ENCODE measurements at places on chromosomes 3 and 15.
A peak's percentile ranks its signal among the peaks of the same experiment; 100 is the strongest.

- DNase-seq, result peak; percentile 51
Measured at GRCh38 chr3:99499235-99500158, 138.9 kb upstream of the COL8A1 start.

DNA sequence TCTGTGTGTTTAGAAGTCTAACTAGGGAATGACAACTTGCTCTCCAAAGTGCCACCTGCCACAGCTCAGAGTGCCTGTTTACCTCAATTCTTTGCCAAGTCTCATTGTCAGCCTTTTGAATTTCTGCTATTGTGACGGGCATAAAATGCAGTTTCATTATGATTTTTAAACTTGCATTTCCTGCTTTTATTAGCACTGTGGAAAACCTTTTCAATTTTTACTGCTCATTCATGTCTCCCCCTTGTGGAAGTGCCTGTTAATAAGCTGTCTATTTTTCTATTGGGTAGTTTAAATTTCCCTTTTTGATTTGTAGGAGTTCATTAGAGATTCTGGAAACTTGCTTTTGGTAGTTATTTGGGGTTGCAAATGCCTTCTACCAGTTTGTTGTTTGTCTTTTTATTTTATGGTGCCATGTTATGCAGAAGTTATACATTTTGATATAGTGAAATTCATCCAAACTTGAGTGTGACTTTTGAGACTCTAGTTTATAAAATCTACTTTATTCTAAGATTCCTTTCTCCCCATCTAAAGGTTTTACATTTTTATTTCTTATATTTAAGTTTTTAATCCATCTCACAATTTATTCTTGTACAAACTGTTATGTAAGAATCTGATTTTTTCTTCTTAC lies 53.9 kb upstream of the FRMD4B start:
- no peak for DNase-seq

DNA sequence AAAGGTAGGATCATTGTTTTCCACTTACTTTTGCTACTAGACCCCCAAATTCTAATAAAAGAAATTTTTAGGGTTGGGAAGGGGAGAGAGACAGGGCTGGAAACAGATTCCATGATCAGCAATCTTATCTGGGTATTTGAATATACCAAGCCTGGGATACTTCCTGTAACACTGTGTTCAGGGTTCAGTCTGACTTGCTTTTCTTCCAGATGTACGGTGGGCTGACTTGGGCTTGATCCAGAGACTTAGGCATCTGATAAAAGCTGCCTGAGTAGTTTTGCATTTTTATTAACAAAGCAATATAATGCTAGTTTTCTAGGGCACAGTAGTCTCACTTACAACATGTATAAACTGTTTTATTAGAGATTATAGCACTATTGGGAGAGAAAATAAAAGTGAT lies 49.2 kb downstream of the KCNMB2 start:
- no peak for DNase-seq

GRCh38 chr3:127180859-127181258 lies 12.1 kb upstream of the PRR23E start:
- DNase-seq, result no peak

DNA sequence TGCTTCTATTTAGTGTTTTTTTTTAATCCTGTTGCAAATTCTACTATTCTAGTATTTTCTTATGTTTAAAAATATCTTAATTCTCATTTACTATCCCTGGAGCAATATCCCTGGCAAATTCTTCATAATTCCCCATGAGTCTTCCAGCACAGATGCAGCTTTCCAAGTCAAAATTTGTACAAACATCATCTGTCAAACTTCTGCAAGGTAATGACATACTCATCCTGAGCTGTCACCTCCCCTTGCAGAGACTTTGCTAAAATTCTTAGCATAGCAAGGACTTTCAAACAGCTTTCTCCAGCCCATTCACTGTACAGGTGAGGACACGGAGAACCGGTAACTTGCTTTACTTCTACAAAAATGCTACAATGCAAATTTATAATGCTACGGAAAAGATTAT lies 28.6 kb upstream of the VGLL4 start:
- DNase-seq, result no peak

- no peak for DNase-seq
Measured at GRCh38 chr3:126137490-126138130, 42.8 kb downstream of the ALDH1L1 start.

DNA sequence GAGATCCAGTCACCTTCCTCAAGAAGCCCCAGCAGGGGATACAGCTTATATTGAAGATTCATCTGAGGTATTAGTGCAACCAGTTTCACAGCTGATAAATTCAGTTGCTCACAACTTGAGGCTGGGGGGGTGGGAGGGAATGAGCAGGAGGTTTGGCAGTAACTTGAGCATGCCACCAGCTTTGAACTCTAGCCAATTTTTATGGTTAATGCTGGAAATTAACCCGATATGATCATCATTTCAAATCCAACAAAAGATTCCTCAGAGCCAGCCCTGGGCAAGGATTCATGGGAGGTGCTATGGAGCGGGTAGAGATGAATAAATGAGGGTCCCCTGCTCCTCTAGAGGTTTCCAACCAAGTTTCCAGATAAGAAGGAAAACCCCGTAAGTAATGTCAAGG lies 73.1 kb upstream of the HES1 start:
- no peak for DNase-seq

- DNase-seq, result no peak
Measured at GRCh38 chr15:68258692-68259091, 18.9 kb upstream of the FEM1B start.

DNA sequence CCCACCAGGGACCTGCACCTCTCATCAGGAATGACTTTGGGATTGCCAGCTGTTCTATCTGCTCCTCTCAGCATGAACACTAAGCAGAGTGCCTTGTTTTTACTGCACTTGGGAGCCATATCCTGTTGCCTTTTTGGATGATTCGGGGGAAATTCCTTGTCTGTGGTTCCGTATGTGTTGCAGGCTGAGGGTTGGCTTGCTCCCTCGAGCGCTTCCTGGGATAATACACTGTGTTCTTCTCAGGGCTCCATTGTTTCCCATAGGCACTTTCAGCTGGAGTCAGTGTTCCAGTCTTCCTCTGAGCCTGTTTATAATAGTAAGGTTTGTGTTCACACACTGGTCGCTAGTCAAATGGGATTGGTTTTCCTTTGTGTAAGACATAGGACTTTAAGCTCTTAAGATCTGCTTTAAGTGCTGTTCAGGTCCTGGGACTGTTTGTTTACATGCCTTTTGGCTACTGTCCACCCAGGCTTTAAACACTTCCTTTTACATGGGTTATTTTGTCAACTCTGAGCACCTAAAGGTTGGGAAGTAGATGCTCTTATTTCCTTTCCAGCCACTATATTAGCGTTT lies 23.4 kb downstream of the BOC start:
- no peak for DNase-seq

GRCh38 chr3:136193278-136194054 lies 2.7 kb downstream of the MSL2 start:
- DNase-seq, result no peak

- no peak for DNase-seq
Measured at GRCh38 chr3:141769221-141769894, 6.2 kb downstream of the GRK7 start.

- no peak for DNase-seq
Measured at GRCh38 chr3:85554153-85554552, 595.4 kb downstream of the CADM2 start.

GRCh38 chr15:77496715-77497109 lies 76.0 kb downstream of the HMG20A start:
- DNase-seq, result peak; percentile 63

GRCh38 chr3:176041812-176042211 lies 1155.5 kb downstream of the TBL1XR1 start:
- no peak for DNase-seq

- no peak for DNase-seq
Measured at GRCh38 chr3:44237665-44238064, 4.0 kb upstream of the TOPAZ1 start.

GRCh38 chr3:112002096-112002971 lies 3.6 kb downstream of the TAGLN3 start:
- DNase-seq, result no peak

DNA sequence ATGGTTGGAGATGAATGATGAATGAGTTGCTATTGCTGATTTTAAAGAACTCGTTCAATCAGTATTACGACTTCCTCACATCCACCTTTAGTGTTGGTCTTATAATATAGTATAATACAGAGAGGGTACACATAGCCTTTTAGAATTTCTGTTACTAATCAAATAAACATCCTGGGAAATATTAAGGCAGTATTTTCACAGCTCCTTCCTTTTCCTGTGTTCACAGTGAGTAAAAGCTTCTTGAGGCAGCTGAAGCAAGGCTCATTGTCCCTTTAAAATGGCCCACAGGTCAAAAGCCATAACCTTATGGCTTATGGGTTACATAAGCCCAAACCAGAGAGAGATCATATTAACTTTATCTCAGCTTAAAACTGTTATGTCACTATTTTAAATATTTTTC lies 1.3 kb upstream of the BTLA start:
- DNase-seq, result no peak

DNA sequence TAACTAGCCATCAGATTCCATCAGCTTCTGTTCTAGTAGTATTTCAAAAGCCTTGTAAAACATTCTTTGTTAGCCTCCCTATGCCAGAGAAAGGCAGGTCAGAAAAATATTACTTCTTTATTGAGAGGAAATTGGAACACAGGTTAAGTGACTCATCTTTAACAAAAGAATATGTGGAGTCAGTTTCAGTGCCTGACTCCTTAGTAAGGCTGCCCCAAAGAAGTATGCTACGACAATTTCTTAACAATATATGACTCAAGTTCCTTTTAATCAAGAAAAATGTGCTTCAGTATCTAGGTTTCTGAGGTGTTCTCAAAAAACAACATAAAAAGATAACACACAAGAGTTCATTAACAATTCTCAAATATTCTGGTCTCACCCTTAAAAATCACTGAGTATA lies 139.2 kb downstream of the VPS13C start:
- no peak for DNase-seq

GRCh38 chr15:29079479-29079878 lies 190.1 kb downstream of the NSMCE3 start:
- no peak for DNase-seq

DNA sequence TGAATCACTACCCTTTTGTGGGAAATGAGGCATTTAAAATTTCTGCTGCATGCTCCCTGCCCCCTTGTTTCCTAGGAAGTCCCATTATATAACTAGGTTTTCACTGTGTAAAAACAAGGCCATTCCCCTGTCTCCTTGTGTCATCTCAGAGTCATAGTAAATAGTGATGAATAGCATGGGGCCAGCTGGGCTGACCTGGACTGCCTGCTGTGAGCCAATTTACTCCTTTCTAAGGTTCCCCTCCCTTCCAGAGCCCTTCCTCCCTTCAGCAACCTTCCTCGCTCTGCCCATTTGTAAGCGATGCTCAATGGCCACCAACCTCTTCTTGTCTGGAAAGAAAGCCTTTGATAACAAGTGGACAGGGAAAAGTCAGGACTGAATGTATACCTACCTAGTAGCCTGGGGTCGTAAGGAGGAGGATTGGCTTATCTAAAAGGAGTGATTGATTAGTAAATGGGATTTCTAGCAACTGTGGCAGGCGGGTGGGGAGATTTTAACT lies 11.7 kb downstream of the ITGA11 start:
- no peak for DNase-seq

DNA sequence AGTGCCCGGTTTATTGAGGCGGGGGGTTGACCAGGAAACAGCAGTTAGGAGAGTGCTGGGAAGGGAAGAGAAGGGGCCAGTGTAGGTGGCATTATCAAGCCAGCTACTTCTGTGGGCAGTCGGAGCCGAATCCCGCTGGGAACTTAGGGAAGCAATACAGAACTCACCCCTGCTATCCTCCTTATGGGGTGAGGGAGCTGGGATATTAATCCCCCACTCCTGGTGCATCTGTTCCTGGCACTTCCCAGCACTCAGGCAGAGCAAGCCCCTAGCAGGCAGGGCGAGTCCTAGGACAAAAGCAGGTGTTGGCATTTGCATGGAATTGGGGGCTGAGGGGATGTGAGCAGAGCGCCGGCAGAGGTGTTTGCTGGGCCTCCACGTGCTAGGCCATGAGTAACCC lies 48.6 kb downstream of the SMAD6 start:
- no peak for DNase-seq

- peak; percentile 4 for DNase-seq
Measured at GRCh38 chr15:60179786-60180391, 175.8 kb downstream of the FOXB1 start.

GRCh38 chr3:24294150-24294549 lies 200.5 kb downstream of the THRB start:
- DNase-seq, result no peak

- peak; percentile 54 for DNase-seq
Measured at GRCh38 chr15:89647191-89647851, 7.9 kb downstream of the KIF7 start.

- DNase-seq, result no peak
Measured at GRCh38 chr15:66356077-66356358, 467 bp downstream of the TIPIN start.

DNA sequence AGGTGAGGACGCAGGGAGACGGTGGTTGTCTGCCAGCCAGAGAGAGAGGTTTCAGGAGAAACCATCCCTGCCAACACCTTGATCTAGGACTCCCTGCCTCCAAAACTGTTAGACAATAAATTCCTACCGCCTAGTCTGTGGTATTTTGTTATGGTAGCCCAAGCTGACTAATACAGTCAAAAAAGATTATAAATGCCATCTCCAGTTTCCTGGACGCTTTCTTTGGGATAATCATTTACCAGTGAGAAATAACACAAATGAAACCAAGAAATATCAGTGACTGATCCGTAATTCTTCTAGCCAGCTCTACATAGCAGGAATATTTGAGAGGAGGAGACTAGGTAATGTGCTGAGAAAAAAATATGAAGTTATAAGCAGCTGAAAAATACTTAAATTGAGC lies 707.8 kb upstream of the LMCD1 start:
- no peak for DNase-seq

DNA sequence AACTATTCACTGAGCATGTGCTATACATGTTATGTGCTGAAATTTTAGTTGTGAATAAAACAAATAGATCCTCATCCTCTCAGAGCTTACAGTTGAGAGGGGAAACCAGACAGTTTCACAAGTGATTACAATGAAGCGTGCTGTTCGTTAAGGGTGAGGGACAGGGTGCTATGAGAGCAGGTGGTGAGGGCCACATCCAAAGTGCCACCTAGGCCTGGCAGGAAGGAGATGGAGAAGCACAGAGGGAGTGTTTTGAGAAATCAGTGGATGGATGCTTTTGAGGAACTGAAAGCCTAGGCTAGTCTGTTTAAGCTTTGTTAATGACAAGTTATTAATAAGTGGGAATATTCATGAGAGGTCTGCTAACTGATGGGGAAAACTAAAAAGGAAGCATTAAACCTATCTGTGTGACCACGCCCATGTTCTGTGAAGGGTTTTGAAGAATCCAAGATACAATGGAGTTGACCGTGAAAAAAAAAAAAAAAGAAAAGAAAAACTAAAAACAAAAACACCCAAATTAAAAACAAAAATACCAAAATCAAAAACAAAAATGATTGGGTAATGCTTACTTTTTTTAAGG lies 7.3 kb downstream of the MCTP2 start:
- no peak for DNase-seq

- no peak for DNase-seq
Measured at GRCh38 chr3:115423170-115423569, 200.1 kb upstream of the GAP43 start.

- no peak for DNase-seq
Measured at GRCh38 chr3:125042725-125043406, 12.9 kb downstream of the HEG1 start.

DNA sequence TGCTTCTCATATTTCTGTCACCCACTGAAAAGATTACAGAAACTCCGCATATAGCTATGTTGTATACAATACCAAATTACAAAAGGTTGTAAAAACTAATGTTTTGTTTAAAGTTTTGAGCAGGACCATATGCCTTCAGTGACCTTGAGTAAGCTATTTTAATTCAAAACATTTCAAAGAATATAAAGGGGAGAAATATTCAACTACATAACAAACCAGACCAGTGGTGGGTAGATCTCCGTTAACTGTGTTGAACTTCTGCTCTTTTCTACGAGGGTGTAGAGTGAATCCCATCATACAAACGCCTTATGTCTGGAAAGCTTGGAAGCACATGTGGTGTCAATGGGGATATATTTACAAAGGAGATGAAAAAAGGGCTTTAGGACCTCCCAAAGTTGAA lies 68.4 kb upstream of the NR2F2 start:
- no peak for DNase-seq
